ENCODE measurements at places on chromosomes 7 and 10.

DNA sequence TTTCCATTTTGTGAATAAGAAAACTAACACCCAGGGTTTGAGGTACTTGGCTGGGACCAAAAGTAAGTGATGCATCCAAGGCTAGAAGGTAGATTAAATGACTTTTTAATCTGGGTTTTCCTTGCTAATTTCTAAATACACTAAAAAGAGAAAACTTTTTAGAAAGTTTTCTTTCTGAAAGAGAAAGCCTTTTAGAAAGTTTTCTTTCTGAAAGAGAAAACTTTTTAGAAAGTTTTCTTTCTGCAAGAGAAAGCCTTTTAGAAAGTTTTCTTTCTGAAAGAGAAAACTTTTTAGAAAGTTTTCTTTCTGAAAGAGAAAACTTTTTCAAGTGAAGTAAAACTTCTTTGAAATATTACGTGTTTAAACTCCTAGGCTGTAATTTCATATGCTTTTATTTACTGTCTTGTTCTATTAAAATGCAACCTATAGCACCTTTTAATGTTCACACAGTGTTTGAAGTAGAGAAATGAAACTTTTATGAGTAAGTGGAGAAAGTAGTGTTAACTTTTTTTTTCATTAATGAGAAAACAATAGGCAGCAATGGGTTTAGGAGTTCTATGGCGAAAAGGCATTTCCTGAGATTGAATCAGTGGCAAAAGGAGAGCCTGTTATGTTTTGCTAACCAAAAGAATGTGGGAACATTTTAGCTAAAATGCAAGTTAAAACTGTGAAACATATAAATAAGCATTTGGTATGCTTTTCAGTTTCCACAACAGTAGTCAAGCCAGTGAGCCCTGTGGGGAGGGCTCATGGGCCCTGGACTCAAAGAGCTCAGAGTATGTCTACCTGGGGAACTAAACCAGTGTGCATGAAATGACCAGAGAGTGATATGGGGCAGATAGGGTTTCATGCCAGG lies 103.7 kb downstream of the RBM20 start:
- no peak for DNase-seq

- DNase-seq, result no peak
Observed at GRCh38 chr7:55247428-55247827, 117.7 kb upstream of the LANCL2 start.

DNA sequence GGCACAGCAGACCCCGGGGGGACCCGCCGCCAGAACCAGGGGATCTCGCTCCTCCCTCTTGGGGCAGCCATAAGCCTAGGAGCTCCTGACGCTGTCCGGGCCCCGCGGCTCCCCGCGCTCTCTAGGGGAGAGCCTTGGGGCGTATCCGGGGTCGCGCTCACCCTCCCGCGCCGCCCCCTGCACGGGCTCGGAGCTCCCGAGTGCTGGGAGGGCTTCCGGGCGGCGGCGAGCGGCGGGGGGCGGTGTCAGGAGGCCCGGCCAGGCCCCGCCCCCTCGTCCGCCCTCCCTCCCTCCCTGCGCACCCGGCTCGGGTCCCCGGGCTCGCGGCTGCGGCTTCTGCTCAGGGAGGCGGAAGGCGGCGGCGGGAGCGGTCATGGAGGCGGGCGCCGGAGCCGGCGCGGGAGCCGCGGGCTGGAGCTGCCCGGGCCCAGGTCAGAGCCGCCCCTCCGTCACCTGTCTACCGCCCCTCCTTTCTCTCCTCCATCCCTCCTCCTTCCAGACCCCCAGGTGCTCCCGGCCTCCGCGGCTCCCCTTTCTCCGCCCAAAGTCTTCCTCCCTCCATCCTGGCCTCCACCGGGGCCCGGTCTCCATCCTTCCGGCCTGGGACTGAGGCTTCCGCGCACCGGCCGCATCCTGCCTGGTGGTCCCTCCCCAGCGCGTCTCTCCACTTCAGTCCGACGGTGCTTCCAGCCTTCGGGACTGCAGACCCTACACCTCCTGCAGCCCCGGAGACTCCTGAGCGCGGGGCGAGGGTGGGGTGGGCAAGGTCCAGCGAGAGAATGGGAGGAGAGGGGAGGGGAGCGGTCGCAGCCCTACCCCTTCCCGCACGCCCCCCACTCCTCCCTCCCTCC lies at the start of gene CCDC136:
TSS of gene CCDC136 (plus strand) at position 848 of the 851 bp plus-strand sequence. CDS start 444 bp downstream, outside the sequence.
- no peak for DNase-seq

DNA sequence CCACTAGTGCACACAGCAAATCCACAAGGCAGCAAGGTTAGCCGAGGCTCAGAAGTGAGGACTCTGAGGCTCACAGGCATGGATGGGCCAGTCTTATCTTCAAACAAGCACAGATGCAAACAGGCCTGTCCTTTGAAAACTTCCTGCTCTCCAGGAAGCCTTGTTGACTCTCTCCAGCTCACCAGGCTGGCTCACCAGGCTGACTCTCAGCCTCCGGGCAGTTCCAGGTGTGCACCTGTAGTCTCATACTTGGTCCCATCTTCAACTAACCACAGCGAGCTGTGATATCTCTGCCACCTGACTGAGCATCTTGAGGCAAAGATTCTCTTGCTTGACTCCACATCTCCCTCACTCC lies 173.9 kb upstream of the ZMIZ1 start:
- no peak for DNase-seq

DNA sequence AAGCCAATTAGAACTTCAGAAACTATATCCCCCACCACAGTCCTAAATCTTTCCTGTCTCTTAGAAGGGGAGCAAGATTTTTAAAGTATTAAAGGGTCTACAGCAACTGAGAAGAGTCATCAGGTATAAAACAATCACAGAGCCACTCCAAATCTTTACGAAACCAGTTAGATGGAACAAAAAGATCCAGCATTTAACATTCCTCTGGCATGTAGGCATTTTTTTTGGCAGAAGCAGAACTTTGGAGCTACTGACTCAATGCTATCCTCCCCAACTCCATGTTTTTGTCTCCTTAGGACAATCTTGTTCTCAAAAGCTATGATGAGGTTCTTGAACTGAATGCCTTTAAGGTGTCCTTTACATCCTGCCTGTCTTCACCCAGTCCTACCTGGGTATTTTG lies 333.3 kb downstream of the PRPF18 start:
- DNase-seq, result no peak

DNA sequence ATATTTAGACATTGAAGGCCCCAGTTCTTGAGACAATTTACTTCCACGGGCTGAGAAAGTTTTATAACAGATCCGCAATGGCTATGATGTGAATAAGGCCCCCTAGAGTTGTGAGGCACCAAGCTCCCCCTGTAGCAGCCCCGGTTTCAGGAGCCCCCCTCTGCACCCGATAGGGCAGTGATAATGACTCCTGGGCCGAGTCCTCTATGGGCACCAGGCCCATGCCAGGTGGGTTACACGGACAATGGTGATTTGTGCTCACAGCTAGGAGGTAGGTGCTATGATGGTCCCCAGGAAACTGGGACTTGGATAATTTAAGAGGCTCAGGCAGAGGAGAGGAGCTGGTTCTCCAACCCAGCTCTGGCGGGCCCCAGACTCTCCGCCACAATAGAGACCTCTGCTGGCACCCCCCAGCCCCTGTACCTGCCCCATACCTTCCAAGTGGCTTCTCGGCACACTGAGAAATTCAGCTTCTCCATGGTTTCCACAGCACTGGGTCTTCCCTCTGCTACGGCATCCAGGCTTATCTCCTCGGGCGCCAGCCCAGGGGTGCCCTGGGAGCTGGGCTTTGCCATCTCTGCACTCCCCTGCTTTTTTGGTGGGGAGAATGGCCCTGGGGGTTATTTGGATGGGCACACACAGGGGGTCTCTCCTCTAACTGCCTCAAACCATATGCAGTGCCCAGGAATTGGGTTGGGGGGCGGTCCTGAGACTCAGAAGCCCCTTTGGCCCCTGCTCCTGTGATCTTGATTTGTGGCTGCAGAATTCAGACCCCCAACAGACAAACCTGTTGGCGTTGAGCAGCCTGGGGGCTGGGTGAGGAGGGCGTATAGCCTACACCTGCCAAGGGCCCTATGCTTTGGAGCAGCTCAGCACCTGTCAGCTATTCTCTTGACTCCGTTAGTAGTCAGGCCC lies 12.2 kb upstream of the KCP start:
- DNase-seq, result no peak

GRCh38 chr10:128630787-128631252 lies 504.6 kb upstream of the MKI67 start:
- DNase-seq, result no peak

GRCh38 chr7:82975811-82976468 lies 186.7 kb downstream of the PCLO start:
- no peak for DNase-seq

All from bone marrow (tissue), 2 donors.